CD4-positive, alpha-beta T cell treated with Interleukin-15 for 1 hour (primary cell): ENCODE measurements at places on chromosomes 5 and 9.

GRCh38 chr5:124961521-124961920 is 215.1 kb upstream of the ZNF608 start:
- no peak for DNase-seq

- no peak for DNase-seq
Observed at GRCh38 chr9:94135222-94135621, 51.0 kb downstream of the PTPDC1 start.

- no peak for DNase-seq
Observed at GRCh38 chr5:87539839-87540238, 127.1 kb upstream of the CCNH start.

- DNase-seq = no peak
Observed at GRCh38 chr9:91818647-91819403, 131.2 kb downstream of the ROR2 start.

DNA sequence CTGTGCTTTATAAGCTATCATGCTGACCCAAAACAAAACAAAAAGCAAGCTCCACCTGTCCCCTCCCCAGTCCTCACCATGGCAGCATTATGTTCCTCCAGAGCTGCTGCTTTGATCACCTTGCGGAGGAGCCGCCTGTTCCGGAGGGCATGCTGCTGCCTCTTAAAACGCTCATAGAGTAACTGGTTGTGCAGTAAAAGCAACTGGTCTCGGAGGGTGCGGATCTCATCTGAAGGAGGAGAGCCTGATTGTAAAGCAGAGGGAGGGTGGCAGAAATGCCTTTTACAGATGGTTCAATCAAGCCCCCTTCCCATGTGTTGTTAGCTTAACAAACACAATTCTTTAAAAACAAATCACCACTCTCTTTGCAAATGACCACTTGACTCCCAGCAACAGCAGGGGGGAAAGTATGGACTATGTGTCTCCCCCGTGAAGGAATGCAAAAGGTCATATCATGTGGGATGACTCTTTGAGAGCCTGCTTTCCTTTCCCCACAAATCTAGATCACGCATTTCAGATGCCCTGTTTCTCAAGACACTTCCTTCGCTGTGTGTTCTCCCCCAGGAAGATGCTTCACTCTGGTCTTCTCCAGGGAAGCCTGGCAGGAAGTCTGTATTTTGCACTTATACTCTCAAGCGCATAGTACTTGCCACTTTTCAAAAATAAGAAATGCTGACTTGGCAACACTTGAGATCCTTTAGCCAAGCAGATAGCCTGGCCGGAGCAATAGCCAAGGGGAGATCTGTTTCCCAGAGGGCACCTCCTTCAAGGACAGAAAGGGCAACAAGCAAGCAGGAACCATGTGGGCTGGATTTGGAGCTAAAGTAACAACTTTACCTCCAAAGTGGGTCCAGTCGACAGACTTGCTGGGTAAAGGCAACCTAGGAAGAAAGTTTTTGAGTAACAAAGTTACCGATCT is 25.1 kb downstream of the SPACA9 start:
- DNase-seq = no peak

- no peak for DNase-seq
Observed at GRCh38 chr5:156414391-156414790, 87.4 kb downstream of the SGCD start.

DNA sequence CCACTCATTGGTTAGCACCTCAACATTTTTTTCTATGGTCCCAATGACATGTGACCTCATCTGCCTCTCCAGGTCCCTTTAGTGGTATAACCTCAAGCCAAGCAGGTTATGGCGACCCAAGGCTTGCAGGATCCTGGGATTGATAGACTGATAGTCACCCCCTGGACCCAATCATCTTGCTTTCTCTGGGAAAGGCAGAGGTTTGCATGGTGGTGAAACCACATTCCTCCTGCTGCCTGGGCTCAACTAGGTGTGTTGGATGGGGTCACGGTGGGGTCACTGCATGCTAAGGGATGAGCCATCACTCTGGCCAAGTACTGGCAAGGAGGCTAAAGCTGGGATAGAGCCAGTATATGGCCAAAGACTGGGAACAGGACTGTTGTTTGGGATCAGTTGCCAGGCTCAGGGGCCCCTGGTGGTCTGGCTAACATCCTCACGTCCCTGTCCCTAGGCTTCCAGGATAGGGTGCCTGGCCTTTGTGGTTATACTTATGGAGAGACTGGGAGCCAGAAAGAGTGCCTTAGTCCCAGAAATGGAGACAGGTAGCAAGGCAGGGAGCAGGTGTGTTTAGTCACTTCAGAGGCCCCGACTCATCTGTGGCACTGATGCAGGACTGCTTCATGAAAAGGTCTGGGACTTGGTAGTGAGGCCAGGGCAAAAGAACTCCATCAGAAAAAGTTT is 4.6 kb upstream of the SMIM32 start:
- no peak for DNase-seq

- DNase-seq = no peak
Observed at GRCh38 chr5:142461028-142461590, 136.3 kb upstream of the SPRY4 start.

GRCh38 chr9:24257726-24258125 is 288.0 kb downstream of the IZUMO3 start:
- DNase-seq = no peak
